ENCODE measurements at places on chromosomes 4 and X. TPM values are rescaled to one million over a fixed set of nuclear protein-coding genes. Genes with fewer than 3 reads are reported as not detected.

GRCh38 chr4:119132306-119132705 lies 3.3 kb upstream of the MYOZ2 start:
- DNase-seq: no peak

ZNF330 gene
- total RNA-seq: 43.7 TPM

CT55 gene
- total RNA-seq: not detected

GRCh38 chr4:80156410-80156809 lies 40.9 kb upstream of the PRDM8 start:
- no peak for DNase-seq

DNA sequence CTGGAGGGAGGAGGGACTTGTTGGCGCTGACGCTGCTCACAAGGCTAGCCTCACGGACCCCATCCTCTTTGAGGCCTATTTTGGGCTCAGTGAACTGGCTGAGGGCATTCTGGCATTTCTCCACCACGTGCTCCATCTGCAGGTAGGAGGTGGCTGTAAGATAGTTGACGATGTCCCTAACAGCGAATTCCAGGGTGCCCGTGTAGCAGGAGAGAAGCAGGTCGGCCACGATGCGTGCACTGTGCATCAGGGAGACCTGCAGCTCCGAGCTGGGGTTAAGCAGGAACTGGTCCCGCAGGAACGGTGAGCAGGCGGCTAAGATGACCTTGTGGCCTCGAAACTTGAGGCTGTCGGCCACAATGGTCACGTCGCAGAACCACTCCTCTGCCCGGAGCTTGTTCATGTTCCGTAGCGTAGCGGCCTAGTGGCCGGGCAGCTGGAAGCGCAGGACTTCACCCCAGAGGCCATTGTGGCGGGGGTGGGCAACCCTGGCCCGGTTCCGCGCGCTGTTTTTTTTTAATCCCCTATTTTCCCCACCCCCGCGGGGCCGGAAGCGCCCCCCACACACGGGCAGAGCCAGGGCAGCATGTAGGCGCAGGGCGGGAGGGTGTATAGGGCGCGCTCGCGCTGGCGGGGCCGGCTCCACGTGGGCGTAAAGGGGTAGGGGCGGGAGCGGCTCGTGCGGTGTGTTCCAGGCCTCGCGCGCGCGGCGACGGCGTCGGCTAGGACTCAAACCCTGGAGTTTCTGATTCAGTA lies 73.2 kb downstream of the UBE2K start:
- no peak for DNase-seq

- DNase-seq: no peak
Observed at GRCh38 chr4:5044341-5044740, 6.9 kb upstream of the STK32B start.

DNA sequence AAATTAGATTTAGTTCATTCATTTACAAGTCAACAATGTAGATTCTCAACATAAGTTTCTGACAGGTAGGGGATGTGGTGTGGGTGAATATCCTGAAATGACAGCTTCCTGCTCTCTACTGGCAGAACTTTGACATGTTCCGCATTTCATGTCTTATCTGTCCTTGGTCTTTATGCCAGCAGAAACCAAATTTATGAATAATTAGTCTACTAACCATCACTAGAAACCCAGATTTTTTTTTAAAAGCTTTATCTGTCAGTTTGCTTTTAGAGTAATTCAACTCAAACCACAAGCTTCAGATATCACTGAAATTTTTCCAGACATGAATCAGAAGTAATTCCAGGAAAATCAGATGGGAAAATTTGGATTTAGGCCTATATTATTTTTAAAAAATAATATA lies 17.9 kb downstream of the COQ2 start:
- DNase-seq: no peak

GRCh38 chr4:95220205-95221175 lies 328.3 kb downstream of the UNC5C start:
- DNase-seq: no peak

- DNase-seq: no peak
Observed at GRCh38 chr4:6316461-6317003, 46.9 kb downstream of the WFS1 start.

SYN1 gene
- total RNA-seq: 1.5 TPM

Measured in aorta (tissue), 5 donors.